ENCODE measurements at places on chromosomes 4 and X.

- no peak for DNase-seq
Observed at GRCh38 chrX:48794911-48795515, 6.9 kb upstream of the HDAC6 start.

GRCh38 chr4:85478576-85478975, 3.6 kb downstream of the ARHGAP24 start:
- DNase-seq, result no peak

- DNase-seq, result no peak
Observed at GRCh38 chr4:57426779-57427395, 316.7 kb upstream of the IGFBP7 start.

GRCh38 chrX:80808881-80809411, 731 bp downstream of the BRWD3 start:
- DNase-seq, result no peak

DNA sequence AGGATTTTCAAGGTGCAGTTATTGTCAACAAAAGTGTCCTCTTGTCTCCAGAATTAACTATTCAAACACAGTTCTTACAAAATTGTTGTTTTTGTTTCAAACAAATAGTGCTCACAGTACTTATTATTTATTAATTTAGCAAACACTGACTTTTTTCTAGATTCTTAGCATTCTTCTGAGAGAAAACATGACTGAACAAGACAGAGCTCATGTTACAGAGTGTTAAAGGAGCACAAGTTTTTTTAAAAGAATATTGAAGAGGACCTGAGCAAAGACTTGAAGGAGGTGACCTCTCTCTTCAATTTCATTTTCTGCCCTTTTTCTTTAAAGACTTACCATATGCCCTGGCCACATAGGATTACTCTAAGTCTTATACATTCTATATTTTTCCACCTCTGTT, 2220.3 kb upstream of the AGA start:
- no peak for DNase-seq

DNA sequence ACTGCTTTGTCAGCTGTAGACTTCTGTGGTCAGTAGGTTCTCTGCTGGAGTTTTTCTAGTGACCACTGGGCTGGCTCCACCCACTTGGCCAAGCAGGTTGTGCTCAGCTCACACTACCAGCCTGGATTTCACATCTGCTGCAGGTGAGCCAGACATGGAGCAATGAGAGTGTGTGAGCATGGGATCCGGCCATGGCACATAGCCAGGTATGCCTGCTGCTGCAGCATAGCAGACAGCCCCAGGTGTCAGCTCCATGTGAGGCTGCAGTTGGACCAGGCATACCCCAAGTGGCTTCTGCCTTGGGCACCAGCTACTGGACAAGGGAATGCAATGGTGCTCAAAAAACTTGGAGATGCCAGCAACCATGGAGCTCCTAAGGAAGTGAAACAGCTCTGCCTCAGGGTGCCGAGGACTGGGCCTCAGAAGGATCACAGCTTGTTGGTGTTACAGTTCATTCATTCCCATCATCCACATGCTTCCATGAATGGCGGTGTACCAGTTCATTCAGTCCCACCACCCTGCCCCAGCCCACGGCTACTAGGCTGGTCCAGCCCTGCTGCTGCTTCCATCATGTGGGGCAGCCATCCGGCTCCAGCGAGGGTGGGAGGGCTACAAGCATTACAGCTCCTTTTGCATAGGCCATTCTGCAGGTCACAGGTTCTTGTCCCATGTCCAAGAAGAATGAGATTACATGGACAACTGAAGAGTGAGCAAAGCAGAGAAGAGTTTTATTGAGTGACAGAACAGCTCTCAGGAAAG, 389.1 kb upstream of the PCDH7 start:
- no peak for DNase-seq

- DNase-seq, result no peak
Observed at GRCh38 chr4:37516057-37516775, 170.0 kb downstream of the RELL1 start.

DNA sequence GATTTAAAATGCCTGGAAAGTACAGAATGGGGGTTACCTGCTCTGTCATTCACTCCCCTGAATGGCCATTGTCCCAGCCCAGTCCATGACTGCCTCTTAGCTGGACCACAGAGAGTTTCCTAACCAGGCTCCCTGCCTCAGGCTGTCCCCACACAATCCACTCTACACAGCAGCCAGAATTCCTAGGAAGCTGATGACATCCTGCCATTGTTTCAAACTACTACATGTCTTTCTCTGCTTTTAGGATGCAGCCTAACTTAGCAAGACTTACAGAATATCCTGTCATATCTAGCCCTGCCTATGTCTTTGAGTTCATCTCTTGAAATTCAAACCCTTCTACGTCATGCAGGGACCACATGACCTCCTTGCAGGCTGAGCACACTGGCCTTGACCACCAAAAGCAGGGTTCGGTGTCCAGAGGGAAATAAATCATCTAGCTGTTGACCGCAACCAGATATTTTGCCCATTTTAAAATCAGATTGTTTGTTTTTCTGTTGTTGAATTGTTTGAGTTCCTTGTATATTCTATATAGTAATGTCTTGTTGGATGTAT, 16.1 kb upstream of the CRMP1 start:
- DNase-seq, result no peak

- DNase-seq, result no peak
Observed at GRCh38 chr4:112706840-112707207, 69.9 kb downstream of the LARP7 start.

DNA sequence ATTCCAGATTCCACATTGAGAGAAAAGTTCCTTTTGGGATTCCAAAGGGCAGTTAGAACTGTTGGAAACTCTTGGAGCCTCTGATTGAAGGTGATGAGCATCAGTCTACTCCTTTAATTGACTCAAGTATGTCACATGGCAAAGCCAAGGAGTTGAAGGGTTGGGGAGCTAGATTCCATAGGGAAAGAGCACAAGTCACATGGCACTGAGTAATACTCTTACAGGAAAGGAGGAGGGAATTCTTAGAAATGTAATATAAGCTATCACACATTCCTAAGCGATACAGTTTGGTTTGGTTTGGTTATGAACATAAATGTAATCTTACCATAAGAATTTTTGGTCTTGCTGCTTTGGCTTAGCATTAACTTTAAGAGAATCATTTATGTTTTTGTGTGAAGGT, 15.7 kb downstream of the SPCS3 start:
- DNase-seq, result no peak

DNA sequence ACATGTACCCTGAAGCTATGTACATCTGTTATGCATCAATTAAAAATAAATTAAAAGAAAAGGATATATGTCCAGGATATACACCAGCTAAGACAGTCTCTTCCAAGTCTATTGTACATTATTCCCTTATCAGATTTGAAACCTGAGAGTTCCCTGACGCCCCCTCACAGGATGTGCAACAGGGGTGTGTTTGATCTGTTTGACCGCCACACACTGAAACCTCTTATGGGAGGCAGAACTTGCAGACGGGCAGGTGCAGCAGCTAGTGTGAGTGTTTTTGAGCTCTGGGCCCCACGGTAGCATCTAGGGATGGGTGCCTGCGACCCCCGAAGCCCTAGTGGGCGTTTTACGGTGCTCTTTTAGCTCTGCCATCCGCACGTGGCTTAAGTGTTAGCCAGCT, 4.7 kb downstream of the XG start:
- no peak for DNase-seq

DNA sequence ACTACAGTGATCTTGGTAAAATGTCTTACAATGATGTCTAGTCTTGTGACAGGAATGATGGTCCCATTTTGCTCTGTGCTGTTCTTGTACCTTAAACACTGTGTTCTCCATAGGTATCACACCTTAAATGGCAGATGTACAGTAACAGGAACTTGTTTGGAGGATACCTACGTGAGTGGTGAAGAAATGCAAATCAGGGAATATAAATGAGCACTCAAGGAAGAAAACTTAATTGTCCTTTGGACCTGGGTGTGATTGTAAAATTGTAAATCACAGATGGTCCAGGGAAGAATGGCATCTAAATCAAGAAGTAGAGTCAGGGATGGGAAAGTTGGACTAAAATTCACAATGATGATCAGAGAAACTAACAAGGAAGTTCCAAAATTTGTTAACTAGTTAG, 12.7 kb downstream of the HPGDS start:
- DNase-seq, result no peak

- no peak for DNase-seq
Observed at GRCh38 chrX:132953354-132953753, 5.1 kb downstream of the HS6ST2 start.

DNA sequence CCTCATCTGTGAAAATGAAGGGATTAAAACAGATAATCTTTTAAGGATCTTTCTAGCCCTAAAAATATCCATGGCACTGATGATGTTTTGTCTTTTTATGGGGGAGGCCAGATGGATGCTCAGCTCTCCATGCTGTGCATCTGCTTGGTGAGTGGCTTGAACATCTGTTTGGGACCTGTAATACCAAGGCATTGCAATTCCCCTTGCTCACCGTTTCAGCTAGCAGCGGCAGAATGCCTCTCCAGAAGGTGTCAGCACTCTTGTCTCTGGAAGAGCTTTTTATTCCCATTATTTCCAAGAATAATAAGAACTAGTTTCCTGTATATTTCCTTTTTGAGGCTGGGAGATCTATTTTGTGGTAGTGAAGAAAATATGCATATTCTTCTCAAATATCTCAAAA, 151.9 kb upstream of the ANK2 start:
- DNase-seq, result no peak

DNA sequence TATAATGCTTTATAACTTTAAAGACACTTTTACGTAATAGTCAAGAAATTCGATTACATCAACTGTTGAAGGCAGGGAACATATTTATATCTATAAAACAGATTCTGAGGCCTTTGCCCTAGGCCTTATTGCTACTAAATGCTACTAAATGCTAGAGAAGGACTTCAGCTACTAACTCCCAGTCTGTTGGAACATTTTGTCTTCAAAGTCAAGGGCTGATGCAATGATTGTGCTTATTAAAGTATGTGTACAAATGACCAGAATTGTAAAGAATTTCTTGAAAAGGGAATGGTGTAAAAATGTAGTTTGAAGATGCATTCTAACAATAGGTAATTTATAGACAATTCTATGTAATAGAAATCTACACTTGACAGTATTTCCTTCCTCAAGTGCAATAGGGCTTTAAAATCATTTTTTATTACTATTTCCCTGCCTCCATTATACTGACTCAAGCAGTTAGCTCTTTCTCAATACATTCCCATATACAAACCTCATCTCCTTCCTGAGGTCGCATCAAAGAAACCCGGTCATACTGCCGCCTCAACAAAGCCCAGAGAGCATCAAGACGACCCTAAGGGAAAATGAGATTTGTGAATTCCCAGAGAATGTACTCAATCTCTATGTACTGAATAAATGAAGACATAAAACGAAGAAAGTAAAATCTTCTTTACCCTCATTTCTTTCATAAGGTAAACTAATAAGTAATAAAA, 95.7 kb downstream of the ANTXR2 start:
- DNase-seq, result no peak

DNA sequence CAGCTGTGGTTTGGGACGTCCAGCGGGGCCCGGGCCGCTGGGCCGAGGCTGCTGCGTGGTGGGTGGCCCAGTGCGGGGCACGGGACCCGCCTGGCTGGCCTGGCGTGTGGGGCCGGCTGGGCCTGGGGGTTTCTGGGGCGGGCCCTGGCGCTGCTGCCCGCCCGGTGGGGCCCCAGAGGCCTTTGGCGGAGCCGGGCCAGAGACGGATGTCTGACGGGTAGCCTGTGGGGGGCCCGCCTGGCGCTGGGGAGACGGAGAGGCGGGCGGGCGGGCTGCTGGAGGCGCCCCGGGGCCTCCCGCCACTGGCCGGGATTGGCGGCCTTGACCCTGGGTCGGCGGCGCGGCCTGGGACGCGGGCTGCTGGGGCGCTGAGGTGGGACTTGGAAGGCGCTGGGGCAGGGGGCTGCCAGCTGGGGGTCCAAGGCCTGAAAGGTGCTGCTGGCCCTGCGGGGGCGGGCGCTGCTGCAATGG, 8.1 kb upstream of the TIMP1 start:
- DNase-seq, result no peak

DNA sequence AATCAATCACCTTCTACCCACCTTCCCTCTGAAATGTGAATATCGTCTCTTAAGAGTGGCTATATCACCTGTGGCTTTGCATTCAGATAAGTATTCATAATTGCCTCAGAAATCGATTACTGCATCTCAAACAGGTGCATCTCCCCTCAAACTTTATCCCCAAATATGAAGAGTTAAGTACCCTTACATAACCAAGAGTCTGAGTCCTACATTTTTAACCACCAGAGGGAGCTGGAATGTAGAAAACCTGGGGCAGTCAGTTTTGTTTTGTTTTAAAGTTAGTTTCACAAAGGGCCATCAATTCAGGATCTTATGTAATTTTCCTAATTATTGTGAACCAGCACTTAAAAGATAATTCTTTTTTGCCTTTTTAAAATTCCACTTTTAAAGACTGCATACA, 5.7 kb downstream of the TCEANC start:
- no peak for DNase-seq

DNA sequence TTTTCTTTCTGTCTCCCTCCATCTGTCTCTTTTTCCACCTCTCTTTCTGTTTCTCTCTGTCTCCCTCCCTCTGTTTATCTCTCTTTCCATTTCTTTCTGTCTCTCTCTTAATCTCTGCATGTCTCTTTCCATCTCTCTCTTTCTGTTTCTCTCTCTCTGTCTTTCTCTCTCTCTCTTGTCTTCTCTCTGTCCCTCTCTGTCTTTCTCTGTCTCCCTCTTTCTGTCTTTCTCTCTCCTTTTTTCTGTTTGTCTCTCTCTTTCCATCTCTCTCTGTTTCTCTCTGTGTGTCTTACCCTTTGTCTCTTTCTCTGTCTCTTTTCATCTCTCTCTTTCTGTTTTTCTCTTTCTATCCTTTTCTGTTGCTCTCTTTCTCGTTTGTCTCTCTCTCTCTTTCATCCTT, 34.7 kb downstream of the ARSF start:
- no peak for DNase-seq

GRCh38 chr4:83019794-83020494, 9.3 kb upstream of the LIN54 start:
- no peak for DNase-seq

DNA sequence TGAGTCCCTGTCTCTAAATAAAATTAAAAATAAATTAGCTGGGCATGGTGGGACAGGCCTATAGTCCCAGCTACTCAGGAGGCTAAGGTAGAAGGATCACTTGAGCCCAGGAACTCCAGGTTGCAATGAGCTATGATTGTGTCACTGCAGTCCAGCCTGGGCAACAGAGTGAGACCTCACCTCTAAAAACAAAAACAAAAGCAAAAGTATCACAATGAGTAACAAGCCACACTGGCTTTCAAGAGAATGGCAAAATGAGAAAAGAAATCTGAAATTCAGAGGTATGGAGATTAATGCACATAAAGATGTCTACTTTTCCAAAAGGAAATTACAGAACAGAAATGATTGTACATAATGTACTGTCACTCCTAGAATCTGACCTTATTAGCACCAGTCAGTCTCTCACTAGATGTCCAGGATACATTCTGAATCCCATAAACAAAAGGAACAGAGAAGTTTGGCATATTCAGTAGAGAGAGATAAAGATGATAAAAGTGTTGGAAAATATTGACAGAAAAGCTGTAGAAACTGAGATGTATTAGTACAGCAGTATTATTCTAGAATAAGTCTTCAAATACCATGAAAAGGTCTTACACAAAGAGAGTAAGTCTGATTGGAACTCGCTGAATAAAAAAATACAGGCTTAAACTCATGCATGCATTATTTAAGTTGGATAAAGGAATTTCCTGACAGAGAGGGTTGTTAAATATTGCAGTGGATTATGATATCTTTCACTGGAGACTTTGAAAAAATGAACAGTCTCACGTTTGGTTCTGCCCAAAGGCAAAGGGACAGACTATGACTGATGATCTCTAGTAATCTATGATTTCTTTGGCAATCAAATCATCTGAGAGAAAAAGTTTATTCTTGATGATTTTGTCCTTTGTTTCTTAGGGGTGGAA, 102.5 kb downstream of the SH3RF1 start:
- DNase-seq, result no peak

All from stimulated activated CD4-positive, alpha-beta T cell treated with anti-CD3 and anti-CD28 coated beads, Interleukin-1b, Interleukin-23, amount 100 ng/mL, for 1 hour (primary cell).